ENCODE measurements at places on chromosomes 12 and 14. TPM values are rescaled to one million over a fixed set of nuclear protein-coding genes. Genes with fewer than 3 reads are reported as not detected.

The GNB3 gene
- total RNA-seq = 0.51 TPM

The ADAMTS20 gene
- total RNA-seq = not detected

The PIWIL1 gene
- total RNA-seq = not detected

The ERP27 gene
- total RNA-seq = 0.33 TPM

The KIF21A gene
- total RNA-seq = 12.1 TPM
